GM06990 (cell line): ENCODE measurements at places on chromosomes 16 and 17.

- no peak for DNase-seq
These were observed 22.9 kb upstream of the GSG1L start for GRCh38 chr16:28086186-28087139.

GRCh38 chr16:11637320-11637719 lies 30.9 kb upstream of the SNN start:
- no peak for DNase-seq

GRCh38 chr17:38871247-38872015 lies 1.6 kb downstream of the LASP1 start:
- no peak for DNase-seq

DNA sequence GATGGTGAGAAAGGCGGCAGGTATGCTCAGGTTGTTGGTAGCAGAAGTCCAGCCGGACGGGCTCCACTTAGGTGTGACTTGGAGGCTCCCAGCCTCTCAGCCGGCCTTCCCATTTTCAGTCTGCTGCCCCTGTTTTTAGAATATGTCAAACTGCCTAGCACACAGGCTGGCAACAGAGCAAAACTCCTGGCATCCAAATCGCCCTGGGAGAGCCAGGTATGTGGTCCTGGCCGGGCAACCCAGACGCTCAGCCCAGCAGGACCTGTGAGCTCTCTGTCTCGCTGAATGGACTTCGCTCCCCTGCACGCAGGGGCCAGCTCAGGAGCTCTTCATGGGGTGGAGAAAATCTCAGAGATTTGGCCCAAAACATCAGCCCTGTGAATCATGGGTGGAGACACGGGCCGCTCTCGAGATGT lies 147.9 kb upstream of the CHMP6 start:
- no peak for DNase-seq

GRCh38 chr17:15382914-15383313 lies 41.5 kb upstream of the TEKT3 start:
- no peak for DNase-seq

DNA sequence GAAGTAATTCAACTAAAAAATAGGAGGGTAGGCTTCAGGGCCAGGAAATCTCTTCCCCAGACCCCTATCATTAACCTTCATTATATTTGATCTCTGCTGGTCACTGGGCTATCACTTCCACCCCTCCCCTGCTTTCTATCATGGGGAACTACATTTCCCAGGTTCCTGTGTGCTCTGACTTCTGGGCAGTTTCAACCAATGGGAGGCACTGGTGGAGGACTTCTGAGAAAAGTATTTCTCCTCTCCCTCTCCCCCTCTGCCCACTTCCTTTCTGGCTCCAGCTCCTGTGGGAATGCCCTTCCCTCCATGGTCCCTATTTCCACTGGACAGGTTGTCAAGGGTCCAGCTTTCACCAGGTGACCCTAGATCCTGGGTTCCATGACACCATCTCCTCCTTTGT lies 364.4 kb downstream of the C16orf95 start:
- DNase-seq = no peak

DNA sequence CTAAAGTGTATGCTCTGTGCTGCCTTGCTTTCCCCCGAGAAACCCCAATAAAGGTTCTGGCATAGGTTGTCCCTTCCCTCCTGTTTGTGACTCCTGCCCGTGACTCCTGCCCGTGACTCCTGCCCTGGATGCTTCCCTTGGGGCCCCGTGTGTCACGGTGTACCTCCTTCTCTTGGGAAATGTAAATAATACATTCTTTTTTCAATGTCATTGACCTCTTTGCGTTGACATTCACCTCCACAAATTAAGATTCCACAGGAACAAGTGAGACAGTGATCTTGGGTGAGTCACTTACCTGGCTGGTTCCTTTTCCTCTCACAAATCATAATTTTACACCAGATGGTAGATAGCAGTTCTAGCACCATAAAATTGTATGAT lies 632 bp downstream of the CCL15 start:
- DNase-seq = no peak

DNA sequence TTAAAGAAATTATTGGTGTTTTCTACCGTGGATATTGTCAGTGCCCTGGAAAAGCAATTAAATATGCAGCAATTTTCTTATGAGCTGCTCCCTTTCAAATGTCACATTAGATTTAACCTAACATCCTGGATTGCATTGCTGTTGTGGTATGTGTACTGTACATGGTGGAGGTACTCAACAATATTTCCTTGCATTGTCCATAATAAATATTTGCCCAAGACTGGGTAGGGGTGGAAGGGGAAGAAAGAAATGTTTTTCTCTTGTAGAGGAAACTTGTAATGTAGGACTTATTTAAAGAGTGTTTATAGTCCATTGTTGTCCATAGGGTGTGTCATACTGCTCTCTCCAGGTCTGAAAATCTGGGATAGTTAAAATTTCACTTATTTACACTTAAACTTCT lies 346.2 kb upstream of the TBX2 start:
- DNase-seq = no peak

GRCh38 chr17:65334406-65334805 lies 197.2 kb downstream of the RGS9 start:
- DNase-seq = no peak

GRCh38 chr17:81068411-81069134 lies 33.6 kb downstream of the BAIAP2 start:
- no peak for DNase-seq

- DNase-seq = no peak
These were observed 678 bp downstream of the TMEM101 start for GRCh38 chr17:44014133-44014436.

DNA sequence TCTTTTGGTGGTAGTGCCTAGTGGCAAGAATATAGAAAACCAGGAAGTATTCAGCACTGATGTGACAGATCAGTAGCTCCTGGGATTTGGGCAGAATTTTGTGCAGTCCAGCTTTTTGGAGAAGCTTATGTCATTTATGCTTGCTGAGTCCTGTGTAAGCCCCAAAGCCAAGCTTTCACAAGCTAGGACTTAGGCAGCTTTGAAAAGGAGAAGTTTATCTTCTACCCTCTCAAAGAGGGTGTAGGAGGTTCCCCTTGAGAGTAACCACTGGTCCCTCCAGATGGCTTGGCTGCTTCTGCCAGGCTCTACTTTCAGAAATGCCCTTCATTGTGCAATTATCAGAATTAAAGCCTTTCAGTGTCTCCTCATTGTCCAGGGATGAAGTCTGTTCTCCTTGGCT lies 78.8 kb downstream of the CES1 start:
- DNase-seq = no peak

DNA sequence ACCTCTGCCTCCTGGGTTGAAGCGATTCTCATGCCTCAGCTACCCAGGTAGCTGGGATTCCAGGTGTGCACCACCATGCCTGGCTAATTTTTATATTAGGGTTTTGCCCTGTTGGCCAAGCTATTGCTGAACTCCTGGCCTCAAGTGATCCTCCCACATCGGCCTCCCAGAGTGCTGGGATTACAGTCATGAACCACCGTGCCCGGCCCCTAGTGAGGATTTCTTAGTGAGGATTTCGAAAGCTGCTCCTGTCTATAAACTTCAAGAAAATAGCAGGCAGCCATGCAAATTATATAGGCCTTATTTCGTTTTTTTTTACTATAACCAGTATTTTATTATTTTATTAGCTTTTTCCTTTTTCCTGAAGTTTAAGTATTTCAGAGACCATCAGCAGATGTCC lies 41.6 kb downstream of the EPN2 start:
- DNase-seq = no peak

DNA sequence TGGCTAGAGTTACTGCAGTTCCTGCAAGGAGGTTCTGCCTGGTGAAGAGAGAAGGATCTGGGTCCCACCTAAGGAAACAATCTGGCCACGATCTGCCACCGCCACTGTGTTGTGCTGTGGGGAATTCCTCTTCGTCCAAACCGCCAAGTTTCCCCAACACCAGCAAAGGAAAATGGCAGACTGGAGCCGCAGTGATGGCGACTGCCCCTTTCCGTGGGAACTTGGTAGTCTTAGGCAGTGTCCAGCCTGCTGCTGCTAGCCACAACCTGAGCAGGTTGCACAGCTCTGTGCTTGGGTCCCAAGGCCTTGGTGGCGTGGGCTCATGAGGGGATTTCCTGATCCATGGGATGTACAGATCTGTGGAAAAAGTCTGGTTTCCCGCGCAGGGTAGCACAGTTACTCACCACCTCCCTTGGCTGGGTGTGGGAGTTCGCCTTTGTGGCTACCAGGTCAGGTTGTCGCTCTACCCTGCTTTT lies 28.6 kb downstream of the NFATC3 start:
- no peak for DNase-seq

GRCh38 chr17:6140188-6140587 lies 70.0 kb downstream of the WSCD1 start:
- no peak for DNase-seq

DNA sequence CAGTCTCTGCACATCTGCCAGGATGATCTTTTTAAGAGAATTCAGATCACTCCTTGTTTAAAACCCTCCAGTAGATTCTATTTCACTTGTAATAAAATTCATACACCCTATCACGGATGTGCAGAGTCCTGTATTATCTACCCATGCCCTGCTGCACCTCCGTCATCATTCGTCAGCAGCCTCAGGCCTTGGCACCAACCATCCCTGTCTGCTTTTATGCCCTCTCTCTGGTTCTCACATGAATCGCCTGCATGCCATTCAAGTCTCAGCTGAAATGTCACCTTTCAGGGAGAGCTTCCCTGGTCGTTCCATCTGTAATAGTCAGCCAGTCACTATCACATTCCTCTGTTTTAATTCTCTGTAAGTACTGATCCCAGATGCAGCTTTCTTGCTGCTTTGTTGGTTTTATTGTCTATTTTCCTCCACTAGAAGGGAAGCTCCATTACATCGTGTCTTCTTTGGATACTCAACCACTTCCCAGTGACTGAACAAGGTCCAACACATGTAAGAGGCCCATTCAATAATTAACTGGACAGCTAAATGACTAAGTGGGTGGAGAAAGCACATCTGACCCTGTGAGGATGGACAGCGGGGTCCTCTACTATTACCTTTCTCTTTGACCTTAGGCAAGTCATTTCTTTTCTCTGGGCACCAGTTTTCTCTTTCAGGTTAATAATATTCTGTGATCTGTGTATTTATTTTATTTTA lies 81.2 kb upstream of the GOT2 start:
- no peak for DNase-seq

DNA sequence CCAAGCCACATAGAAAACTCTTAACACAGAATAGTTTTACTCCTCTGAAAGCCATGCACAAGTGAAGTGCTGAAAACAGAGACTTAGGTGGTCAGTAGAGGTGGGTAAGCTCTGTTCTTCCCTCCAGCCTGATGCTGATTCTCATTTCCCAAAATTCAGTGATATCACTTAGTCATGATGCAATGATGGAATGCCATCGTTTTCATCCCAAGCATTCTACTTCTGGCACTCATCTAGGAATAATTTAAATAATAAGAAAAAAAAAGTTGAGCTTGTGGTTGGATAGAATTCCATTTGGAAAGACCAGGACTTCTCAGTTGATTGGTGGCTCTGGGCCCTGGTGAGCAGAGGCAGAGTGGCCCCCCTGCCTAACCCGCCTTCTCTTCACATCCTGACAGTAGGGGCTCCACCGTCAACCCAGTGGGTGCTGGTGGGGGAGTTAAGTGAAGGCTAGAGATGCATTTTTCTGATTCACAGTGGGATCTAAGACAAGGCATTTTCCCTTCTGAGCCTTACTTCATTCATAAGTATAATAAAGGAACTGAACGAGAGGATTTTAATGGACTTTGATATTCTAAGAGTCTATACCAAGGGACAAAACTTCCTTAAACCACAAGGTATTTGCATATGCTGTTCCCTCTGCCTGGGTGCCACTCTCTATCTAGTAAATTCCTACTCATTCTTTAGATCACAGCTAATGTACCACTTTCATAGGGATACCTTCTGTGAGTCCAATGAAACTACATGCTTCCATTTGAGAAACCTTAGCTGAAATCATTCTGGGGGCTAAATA lies 310.3 kb upstream of the DYNLRB2 start:
- no peak for DNase-seq
